IMR-90 (cell line): ENCODE measurements at places on chromosomes 12 and 14.
A peak's percentile ranks its signal among the peaks of the same experiment; 100 is the strongest.

GRCh38 chr12:27964123-27964522, 8.4 kb downstream of the PTHLH start:
- DNase-seq = peak; percentile 42

DNA sequence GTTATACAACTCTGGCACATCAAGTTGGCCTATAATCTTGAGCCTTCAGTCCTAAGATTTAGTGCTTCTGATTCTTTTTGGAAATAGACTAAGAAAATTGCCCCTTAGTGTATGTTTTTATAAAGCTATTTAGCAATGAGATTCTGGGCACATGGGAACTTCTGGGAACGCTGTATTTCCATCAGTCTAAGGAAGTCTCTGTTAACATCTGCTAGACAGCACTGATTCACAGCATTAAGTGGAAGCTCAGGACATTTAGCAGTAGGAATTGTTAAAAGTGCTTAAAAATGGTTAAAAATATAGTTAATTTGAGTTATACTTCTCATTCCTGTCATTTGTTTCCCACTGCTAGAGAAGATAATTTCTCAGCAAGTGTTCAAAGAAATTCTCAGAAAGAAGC, 579.1 kb downstream of the SLC16A7 start:
- peak; percentile 40 for DNase-seq

- DNase-seq = no peak
These were observed 100.7 kb downstream of the SMOC1 start for GRCh38 chr14:69979882-69980281.

GRCh38 chr12:85781766-85782165, 54.4 kb downstream of the RASSF9 start:
- DNase-seq = no peak

- no peak for DNase-seq
These were observed 69.9 kb downstream of the FOXN4 start for GRCh38 chr12:109239179-109239578.

GRCh38 chr14:22737052-22737451, 29.4 kb upstream of the OXA1L start:
- no peak for DNase-seq

- DNase-seq = no peak
These were observed 23.1 kb upstream of the RNASE12 start for GRCh38 chr14:20614038-20614840.

DNA sequence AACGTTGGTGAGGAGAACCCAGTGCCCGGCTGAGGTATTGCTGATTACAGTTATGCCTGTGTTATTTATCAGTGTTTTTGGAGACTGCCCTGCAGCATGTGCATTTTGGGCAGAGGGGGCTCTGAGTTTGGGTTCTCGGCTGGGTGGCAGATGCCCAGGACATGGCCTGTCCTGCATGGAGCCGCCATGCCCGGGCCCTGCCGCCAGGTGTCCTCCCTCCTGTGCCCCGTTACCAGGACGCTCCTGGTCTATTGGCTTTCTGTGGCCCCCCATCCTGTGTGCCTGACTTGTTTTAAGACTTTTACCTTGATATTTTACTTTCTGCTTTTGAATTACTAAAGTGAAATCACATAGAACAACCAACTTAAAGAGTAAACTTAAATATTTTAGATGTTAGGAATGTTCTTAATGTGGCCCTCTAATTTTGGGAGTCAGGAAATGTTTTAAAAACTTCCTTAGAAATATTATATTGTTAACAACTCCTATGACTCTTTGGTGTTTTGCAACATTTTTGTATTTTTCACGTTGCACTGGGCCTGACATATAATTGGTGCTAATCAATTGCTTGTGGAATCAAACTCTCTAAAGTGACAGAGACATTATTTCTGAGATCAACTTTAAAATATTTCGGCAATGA, 51.8 kb downstream of the PRIMA1 start:
- DNase-seq = no peak

DNA sequence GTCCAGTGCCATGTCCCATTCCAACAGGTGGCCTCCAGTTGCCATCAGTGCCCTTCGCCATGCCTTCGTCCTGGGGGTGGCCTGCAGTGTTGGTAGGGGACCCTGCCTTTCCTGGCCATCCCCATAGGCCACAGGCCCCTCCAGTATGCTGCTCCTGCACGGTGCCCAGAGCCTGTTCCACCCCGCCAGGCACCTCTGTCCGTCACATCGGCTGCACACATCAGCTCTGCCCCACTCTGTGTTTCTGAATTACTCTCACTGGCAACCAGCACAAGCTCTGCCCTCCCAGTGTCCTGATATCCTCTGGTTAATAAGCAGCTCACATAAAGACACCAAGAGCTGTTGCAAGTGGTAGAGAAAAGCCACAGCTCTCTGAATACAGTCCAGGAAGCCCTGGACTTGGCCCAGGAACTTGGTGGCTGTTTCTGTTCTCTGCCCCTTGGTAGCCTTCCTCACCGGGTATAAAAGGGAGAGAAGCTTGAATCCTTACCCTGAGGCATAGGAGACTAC, 31.3 kb upstream of the ATP2A2 start:
- no peak for DNase-seq

GRCh38 chr14:40983604-40984003, 623.1 kb upstream of the LRFN5 start:
- DNase-seq = peak; percentile 0

DNA sequence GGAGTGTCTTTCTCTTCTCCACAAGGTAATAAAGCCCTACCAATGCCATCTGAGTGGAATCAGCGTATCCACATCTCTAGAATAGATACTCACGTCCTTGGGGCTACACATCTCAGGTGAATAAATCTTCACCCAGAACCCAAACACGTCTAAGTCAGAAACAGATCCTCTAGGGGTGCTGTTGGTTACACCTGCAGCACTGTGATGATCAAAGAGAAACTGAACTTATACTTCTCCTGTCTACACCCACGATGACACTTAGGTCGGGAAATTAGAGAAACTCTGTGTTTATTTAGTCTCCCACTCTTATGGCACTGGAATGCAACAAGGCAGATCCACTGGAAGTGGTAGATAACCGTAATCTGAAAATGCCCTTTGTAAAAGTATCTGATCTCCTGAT, 46.2 kb downstream of the WIF1 start:
- DNase-seq = no peak

DNA sequence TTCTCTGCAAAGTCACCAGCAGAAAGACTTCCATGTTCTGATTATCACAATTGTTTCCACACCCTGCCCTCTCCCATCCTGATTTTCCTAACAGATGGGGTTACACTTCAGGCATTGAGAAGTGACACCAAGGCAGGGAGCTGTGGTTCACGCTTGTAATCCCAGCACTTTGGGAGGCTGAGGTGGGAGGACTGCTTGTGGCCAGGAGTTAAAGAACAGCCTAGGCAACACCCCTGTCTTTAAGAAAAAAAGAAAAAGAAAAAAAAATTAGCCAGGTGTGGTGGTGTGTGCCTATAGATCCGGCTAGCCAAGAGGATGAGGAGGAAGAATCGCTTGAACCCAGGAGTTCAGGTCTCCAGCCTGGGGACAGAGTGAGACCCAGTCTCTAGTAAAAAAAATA, 5.2 kb downstream of the PPP1CC start:
- DNase-seq = no peak

DNA sequence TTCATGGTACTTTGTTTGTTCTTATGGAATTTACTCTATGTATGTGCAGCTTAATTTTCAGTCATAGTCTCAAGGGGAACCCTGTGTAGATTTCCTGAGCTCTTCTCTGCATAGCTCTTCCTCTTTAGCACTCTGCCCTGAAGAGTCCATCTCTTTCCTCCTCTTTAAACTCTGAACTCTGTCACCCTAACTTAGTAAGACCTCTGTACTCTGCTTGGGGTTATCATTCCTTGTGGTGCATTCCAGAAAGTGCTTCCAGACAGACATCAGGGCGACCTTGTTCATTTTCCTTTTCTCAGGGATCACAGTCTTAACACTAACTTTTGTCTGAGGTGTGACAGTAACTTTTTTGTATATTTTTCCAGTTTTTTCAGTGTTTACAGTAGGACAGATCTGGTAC, 179.3 kb downstream of the RAD51B start:
- no peak for DNase-seq

- no peak for DNase-seq
These were observed 29.2 kb upstream of the FOS start for GRCh38 chr14:75249251-75249957.

DNA sequence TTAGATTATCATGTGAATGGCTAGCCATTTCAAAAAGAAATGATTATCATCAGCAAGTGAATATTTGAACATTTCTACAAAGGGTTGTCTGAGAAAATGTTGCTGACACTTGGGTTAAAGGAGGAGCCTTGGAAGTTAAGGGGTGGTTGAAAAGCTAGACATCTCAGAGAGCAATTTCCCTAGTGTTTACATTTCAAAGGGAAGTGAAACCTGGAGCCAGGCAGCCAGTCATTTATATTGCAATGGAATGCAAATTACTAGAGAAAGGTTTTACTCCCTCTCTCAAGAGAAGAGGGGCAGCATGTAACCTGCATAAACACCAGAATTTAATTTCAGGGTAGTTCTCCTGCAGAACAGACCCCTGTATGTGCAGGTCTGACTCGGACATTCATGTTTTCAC, 279.0 kb downstream of the SLC16A7 start:
- peak; percentile 21 for DNase-seq

DNA sequence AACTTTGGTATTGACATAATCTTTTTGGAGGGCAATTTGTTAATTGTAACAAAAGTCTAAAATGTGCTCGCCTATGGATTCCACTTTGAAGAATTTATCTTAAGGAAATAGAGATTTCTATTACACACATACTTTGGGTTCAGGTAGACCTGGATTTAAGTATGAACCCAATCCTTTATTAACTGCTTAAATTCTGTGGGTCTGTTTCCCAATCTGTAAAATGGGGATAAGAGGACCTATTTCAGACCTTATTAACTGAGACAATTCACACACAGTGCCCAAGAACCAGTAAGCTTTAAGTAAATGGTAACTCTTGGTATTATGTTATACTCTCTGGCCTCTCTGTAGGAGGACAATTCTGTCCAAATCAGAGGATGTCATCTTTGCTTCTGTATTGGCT, 822 bp upstream of the EIF2B2 start:
- no peak for DNase-seq

GRCh38 chr12:116582610-116583009, 23.4 kb downstream of the MAP1LC3B2 start:
- DNase-seq = peak; percentile 15

GRCh38 chr12:93745286-93745685, 68.1 kb downstream of the CRADD start:
- no peak for DNase-seq

DNA sequence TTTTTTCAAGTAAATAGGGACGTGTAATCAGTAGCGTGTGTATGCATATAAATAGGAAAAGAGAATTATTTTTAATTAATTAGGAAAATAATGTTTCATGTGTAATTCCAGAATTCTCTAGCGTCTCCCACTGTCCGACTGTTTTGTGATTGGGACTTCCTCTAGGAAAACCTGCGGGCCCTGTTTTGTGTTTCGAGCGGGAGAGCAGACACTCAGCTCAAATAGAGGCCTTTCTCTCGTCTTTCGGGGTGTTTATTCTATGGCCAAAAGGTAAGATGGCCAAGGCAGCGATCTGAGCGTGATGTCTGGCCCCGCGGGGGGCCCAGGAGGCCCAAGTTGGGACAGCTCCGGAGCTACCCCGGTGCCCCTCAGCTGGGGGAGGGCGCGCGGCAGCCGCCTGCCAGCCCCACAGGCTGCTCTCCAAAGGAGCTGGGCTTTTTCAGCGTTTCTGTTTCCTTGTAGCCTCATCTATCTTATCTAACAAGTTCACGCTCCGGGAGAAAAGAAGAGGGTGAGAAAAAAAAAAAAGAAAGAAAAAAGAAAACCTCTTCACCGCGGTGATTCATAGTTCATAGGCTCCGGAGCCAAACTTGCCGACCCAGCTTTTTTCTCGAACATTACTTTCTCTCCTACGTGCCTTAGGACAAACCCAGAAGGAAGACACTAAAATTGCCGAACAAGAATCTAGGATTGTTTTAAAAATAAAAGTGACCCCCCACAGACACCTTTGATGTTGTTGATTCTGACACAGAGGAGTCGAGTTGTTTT, 7.5 kb upstream of the FOXG1 start:
- no peak for DNase-seq

DNA sequence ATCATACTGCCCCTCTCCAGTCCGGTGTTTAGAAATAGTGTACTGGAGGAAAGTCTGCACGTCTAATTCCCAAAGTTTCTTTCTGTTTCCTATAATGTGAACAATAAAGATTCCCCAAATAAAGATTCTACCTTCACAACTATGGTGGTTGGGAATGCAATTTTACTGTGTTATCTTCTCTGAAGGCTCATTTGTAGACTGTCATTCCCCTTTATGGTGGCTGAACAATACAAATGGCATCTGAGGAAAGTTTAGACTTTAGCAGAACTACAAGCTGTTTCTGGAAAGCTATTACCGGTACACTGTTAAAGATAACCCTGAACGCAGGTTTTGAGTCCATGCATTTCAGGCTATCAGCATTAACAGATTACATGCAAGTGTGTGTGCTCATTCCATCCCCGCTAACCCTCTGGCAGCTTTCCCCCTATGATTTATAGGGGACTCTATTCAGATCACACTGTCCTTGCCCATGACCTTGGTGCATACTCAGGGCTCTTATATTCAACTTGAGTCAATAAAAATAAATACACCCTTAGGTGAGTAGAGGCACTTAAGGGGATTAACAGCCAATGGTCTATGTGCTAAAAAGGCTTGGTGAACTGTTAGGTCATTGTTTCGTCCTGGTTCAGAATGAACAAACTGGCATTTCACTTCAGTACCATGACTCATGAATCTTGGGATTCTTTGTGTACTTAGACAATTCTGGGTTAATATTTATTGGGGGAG, 60.7 kb upstream of the PYGL start:
- DNase-seq = peak; percentile 51
